Activated CD4-positive, alpha-beta T cell treated with anti-CD3 and anti-CD28 coated beads, Interleukin-2, amount 10 ng/mL, durations not matched to agents 24 days and 14 days (primary cell): ENCODE measurements at places on chromosomes 2 and 18. TPM values are rescaled to one million over a fixed set of nuclear protein-coding genes. Genes with fewer than 3 reads are reported as not detected.

- DNase-seq: no peak
Observed at GRCh38 chr2:239585422-239585821, 184.6 kb upstream of the HDAC4 start.

DNA sequence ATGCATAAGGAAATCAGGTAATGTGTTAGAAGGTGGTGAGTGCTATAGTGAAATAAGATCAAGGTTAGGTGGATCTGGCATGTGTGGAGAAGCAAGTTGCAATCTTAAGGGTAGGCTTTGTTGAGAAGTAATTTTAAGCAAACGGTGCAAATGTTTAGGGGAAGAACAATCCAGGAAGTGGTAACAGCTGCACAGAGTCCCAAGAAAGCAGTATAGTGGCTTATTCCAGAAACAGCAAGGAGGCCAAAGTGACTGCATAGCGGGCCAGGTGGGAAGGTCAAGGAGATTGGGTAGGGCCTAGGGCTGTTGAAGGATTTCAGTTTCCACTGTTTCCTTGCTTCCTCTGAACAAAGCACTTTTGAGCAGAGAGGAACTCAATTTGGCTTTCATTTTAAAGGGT is 30.0 kb upstream of the RAB1A start:
- peak; percentile 60 for DNase-seq

DNA sequence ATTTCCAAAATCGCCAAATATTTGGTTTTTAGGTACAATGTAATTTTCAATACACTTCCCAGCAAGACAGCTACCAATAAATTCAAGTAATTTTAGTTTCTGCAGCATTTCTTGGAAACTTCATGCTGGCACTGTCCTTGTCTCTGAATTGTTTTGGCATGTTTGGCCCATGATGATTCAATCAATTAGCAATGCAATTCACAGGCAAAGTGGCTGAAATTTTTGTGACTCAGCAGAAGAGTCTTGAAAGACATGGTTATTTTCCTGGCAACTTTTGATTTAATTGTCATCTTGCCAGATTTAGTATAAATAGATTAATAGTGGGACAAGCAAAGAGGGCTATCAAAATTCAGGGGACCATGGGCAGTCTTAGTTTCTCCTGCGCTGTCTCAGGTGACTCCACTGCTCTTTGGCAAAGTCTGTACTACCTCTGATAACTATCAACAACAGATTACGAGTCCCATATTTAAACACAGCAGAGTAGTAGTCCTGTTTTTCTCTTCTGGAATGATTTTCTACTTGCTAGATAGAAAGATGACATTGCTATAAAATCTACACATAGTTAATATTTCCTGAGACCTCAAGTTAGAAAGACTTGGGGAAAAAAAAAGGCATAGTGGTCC is 88.9 kb upstream of the CYP26B1 start:
- DNase-seq: no peak

Gene ODC1
- 267 and 273 TPM in 2 replicates for total RNA-seq

Gene ATP8B1
- 0.24 TPM in 1 of 2 replicates, not detected in the other for total RNA-seq

Gene ANKRD62
- not detected in 2 replicates for total RNA-seq

Gene ANKRD29
- total RNA-seq: not detected in 2 replicates

DNA sequence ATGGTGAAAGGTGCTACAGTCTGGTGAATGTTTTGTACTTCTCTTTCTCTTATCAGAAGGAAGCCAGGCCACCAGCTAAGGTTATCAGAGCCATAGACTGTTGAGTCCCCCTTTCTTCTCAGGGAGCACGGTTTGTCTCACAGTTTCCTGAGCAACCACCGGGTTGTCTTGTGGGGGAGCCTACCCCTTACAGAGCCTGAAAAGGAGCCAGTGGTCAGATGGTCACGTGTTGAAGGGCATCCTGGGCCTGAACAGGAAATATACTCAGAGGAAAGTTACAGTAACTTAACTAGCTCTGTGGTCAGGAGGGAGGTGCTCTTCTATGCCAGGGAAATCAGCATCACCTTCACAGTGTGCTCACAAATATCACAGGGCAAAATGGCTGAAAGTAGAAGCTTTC is 11.6 kb downstream of the CD28 start:
- DNase-seq: peak; percentile 92

- DNase-seq: no peak
Observed at GRCh38 chr18:60506190-60506589, 133.6 kb upstream of the MC4R start.

- DNase-seq: no peak
Observed at GRCh38 chr2:13638181-13638580, 921.4 kb downstream of the TRIB2 start.

- DNase-seq: no peak
Observed at GRCh38 chr2:57698935-57699449, 347.6 kb upstream of the VRK2 start.

DNA sequence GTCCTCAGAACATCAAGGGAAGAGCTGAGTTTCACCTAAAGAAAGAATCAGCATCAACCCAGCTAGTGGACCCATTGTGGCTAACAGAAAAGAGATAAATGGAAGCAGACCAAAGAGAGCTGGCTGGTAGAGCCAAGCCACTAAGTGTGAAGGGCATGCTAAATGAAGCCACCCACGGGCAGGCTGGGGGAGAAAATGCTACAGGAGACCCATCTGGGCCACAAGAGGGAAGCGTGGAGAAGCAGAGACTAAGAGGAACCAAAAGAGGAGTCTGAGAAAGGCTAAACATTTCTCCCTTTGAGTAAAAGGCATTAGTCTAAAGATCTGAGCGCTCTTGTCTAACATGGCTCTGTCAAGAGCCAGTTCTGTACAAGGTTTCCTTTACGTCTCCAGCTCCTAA is 15.8 kb downstream of the CWC22 start:
- peak; percentile 51 for DNase-seq
